ENCODE measurements at places on chromosomes 16 and 17.
A peak's percentile ranks its signal among the peaks of the same experiment; 100 is the strongest.

DNA sequence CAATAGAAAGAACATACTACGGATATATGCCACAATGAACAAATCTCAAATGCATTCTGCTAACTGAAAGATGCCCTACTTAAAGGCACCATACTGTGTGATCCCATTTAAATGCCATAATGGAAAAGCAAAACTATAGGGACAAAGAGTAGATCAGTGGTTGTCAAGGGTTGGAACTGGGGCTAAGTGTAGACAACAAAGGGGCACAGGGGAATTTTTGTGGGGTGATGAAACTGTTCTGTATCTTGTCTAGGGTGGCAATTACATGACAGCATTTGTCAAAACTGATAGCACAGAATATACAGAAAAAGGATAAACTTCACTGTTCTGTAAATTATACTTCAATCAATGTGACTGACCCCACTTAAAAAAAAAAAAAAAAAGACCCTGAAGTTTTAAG, 17.7 kb downstream of the GFOD2 start:
- no peak for DNase-seq

- no peak for DNase-seq
Observed at GRCh38 chr16:17395849-17396480, 74.8 kb downstream of the XYLT1 start.

GRCh38 chr17:41818024-41818423, 5.2 kb downstream of the FKBP10 start:
- DNase-seq = no peak

DNA sequence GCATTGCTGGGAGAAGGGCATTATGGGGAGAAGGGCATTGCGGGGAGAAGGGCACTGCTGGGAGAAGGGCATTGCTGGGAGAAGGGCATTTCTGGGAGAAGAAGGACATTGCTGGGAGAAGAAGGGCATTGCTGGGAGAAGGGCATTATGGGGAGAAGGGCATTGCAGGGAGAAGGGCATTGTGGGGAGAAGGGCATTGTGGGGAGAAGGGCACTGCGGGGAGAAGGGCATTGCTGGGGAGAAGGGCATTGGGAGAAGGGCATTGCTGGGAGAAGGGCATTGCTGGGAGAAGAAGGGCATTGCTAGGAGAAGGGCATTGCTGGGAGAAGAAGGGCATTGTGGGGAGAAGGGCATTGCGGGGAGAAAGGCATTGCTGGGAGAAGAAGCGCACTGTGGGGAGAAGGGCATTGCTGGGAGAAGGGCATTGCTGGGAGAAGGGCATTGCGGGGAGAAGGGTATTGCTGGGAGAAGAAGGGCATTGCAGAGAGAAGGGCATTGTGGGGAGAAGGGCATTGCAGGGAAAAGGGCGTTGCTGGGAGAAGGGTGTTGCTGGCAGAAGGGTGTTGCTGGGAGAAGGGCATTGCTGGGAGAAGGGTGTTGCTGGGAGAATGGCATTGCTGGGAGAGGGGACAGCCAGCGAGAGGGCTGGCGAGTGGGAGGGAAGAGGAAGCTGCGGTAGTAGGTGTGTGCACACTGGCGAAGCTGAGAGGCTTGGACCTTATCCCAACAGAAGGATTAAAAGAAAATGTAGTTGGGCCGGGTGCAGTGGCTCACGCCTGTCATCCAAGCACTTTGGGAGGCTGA, 4.6 kb upstream of the PYDC1 start:
- DNase-seq = no peak

GRCh38 chr16:8818504-8819270, 21.0 kb downstream of the PMM2 start:
- no peak for DNase-seq

GRCh38 chr17:48262982-48263730, 155.6 kb downstream of the SNX11 start:
- no peak for DNase-seq

DNA sequence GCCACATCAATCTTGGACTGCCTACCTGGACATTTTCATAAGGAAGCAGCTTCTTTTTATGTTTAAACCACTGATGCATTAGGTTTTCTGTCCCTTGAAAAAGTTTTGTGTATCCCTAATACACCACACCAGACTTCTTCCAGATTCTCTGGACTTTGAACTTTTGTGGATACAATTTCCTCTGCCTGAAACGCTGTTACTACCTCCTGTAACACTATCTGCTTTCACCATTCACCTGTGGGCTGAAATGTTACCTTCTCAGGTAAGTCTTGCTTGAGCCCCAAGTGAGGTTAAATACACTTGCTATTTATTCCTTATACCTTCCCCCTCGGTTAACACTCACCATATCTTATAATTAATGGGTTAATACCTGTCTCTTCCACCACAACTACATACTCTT, 2.7 kb downstream of the ZZEF1 start:
- DNase-seq = no peak

DNA sequence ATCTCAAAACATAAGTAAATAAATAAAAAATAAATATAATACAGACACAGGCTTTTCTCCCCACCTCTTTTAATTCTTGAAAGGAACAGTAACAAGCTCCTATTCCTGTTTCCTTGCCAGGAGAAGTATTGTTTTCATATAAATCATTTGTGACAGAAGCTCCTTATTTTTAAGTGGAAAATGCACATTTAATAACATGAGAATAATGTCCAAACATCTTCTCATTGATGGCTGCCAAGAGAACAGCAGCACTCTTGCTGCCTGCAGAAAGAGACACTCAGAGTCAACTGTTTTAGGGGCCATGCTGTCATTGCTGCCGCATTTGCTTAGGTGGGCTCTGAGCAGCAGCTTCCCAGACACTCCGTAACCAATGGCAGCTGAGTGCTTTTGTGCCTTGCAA, 580.1 kb downstream of the WWOX start:
- DNase-seq = no peak

- DNase-seq = no peak
Observed at GRCh38 chr16:6427621-6428020, 905.0 kb upstream of the RBFOX1 start.

DNA sequence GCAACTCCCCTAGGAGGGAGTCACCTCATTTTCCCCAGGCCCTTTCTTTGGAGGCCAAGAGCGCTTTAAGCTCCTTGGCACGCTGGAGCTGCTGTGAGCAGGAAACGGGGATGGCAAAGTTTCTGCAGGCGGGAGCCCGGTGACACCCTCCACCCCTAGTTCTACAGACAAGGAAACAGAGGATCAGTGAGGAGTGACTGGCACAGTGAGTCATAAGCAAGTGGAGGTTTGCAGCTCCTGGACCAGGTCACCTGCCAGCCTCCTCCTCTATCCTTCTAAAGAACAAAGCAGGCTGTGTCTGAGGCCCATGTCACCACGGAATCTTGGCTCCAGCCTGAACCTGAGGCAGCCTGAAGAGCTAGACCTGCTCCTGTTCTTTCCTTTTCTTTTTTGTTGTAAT, 141.9 kb downstream of the TMEM132E start:
- DNase-seq = no peak

- DNase-seq = no peak
Observed at GRCh38 chr17:34741967-34742366, 162.6 kb downstream of the TMEM132E start.

GRCh38 chr17:48579760-48580554, 1.8 kb upstream of the HOXB4 start:
- DNase-seq = no peak

DNA sequence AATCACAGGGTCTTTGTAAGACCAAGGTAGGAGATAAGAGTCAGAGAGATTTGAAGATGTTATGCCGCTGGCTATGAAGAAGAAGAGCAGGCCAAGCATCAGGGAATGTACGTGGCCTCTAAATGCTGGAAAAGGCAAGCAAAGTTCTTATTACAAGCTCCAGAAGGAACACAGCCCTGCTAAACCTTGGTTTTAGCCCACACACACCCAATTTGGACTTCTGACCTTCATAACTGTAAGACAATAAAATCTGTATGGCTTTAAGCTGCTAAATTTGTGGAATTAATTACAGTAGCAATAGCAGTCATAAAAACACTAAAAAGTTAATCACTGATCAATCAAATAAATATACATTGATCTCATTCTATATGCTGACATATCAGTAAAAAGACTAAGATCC, 6.0 kb downstream of the TMEM170A start:
- no peak for DNase-seq

GRCh38 chr17:82623707-82624106, 24.5 kb downstream of the WDR45B start:
- no peak for DNase-seq

DNA sequence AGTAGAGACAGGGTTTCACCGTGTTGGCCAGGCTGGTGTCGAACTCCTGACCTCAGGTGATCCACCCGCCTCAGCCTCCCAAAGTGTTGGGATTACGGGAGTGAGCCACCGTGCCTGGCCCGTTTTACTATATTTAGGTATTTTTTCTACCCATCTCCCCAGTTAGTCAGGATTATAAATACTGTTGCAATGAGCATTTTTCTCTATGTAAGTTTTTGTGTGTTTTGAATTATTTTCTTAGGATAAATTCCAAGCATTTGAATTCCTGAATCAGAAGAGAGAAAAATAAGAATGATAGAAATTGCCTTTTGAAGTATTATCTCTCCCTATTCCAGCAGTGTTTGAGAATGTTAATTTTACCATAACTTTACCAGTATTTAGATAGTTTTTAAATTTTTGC, 36.6 kb downstream of the KIAA0513 start:
- no peak for DNase-seq

DNA sequence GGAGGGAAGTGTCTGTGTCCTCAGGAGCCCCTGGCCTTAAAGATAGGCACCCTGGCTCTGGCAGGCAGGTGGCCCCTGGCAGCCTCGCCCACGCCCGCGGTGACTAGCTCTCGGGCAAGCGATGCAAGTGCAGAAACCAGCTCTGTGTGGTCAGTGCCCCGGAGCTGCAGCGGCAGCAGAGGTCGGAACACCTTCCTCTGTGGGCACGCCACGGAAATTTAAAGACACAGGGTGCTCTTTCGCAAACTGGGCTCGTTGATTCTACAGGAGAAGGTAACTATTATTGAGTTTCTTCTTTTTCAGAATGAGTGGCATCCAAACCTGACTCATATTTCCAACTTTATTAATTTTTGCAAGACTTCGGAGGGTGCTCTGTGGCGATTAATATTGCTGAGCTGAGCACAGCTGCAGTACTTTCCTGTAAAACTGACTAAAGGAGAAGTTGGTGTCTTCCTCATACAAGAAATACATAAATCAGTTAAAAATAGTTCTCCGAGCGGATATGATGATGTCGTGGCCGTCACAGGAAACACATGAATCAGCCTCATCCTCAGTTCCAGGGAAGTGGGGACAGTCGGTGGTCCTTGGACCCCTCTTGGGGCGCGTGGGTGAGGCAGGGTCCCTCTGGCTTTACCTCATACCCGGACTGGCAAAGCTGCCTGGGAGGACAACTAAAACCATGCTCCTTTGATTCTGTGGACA, 120.2 kb downstream of the METRNL start:
- no peak for DNase-seq

- DNase-seq = no peak
Observed at GRCh38 chr16:84544031-84544773, 39.7 kb upstream of the MEAK7 start.

DNA sequence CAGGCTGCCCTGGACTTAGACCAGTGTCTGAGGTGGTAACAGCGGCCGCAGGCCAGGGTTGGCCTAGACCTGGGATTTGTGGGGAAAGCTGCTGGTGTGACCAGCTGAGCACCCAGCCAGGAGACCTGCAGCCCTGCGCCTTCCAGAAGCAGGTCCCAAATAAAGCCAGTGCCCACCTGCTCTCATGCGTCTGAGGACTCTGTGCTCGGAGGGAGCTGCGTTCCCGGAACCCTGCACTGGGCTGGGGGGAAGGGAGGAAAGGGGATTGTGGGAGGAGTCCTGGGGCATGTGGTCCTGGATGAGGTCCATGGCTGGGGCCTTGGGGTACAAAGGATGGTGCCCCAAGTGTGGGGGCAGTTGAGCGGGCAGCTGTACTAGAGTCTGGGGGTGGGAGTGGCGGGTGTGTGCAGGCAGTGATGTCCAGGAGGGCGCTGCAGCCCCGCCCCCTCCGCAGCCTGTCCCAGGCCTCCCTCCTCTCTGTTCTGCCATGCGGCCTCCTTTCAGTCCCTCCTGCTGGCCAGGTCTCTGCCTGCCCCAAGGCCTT, 1.8 kb upstream of the NECAB2 start:
- no peak for DNase-seq

- no peak for DNase-seq
Observed at GRCh38 chr17:50906443-50906842, 40.3 kb upstream of the TOB1 start.

DNA sequence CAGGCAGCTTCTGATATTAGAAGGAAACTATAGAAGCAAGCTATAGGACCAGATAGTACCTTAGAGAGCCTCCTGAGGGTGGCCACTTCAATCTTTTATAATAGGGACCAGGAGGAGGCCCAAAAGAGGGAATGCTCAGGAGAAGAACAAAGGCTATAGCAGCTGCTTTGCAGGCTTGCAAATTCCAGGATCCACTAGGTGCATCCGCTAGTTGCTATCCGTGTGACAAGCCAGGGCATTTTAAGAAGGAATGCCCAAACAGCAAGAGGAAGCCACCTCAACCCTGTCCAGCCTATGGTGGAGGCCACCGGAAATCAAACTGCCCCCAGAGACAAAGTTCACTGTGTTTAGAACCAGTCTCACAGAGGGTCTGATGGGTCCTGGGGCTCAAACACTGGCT, 192.6 kb upstream of the KIF2B start:
- no peak for DNase-seq

DNA sequence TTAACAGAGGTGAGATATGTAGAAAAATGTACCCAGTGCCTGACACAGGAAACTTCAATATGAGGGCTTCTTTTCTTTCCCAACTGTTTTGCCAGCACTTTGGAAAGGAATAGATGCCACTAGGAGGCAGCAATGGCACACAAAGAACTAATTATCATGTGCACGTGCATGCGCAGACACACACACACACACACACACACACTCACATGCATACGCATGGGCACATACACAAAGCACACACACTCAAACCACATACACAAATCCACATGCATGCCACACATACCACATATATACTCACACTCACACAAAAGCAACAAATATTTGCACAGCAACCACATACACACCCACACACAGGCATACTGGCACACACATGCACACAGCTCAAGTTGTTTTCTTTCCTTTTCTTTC, 8.8 kb upstream of the CEP112 start:
- DNase-seq = peak; percentile 59

- no peak for DNase-seq
Observed at GRCh38 chr16:85215478-85216118, 103.3 kb upstream of the CIBAR2 start.

- no peak for DNase-seq
Observed at GRCh38 chr17:68924793-68925720, 30.1 kb downstream of the ABCA8 start.

DNA sequence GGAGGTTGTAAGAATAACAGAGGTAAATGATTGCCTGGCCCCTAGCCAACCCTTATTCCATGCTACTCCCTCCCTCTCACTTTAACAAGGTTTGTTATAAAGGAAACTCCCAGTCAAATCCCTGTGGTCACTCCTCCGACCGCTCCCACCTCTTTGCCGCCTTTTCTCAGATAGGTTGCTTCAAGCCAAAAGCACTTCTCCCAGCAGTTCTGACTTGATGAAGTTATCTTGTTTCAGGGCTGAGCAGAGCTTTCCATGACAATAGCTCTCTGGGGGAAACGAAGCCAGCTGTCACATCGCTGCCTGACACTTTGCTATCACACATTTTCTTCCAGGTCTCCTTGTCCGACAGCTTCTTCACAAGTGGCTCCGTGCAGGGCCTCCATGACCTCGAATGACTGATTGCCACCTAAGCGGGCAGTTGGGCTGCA, 278.6 kb downstream of the HAPSTR1 start:
- DNase-seq = no peak

All from AG09319 (cell line).